ENCODE measurements at places on chromosomes 16 and 17.

- DNase-seq, result no peak
Observed at GRCh38 chr16:97822-98221, 19.8 kb downstream of the MPG start.

GRCh38 chr16:57984443-57985203 lies 13.7 kb upstream of the CNGB1 start:
- no peak for DNase-seq

DNA sequence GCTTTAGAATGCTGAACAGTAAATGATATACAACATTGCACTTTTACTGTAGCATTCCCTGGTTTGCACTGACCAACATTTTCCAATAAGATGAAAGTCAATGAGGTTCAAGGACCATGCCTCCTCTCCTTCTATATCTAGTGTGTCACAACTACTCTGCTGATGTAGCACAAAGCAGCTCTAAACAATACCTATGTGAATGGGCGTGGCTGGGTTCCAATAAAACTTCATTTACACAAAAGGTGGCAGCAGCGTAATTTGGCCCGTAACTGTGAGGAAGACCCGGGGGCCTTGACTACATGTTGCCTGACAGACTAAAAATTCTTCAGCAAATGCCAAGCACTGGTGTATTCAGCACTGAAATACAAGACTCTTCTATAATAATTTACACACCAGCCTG lies 6.5 kb downstream of the SRP68 start:
- no peak for DNase-seq

DNA sequence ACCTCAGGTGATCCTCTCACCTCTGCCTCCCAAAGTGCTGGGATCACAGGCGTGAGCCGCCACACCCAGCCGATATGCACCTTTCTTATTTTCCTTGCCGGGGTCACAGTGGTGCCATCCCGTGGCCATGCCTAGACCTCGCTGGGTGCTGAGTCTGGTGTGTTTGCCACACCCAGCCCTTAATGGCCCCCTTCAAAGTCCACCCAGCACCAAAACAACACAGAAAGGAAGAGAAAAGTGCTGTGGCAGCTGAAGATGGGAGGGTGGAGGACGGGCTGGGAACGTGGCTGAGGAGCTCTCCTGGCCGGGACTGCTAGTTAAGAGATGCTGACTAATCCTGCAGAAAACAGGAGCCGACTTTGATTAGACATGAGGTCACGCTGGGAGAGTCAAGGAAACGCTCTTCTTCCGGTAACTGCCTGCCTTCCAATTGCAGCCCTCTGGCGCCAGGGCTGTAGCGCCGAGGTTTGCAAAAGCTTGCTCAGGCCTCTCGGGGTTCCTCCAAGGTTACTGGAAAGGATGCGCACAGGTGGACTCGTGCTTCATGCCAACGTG lies 10.9 kb downstream of the SLC43A2 start:
- DNase-seq, result no peak

- no peak for DNase-seq
Observed at GRCh38 chr16:71409011-71409775, 32.7 kb downstream of the TLE7 start.

GRCh38 chr17:1474402-1475189 lies 17.9 kb downstream of the MYO1C start:
- DNase-seq, result no peak

GRCh38 chr17:77723071-77723908 lies 235.2 kb upstream of the TNRC6C start:
- DNase-seq, result no peak

DNA sequence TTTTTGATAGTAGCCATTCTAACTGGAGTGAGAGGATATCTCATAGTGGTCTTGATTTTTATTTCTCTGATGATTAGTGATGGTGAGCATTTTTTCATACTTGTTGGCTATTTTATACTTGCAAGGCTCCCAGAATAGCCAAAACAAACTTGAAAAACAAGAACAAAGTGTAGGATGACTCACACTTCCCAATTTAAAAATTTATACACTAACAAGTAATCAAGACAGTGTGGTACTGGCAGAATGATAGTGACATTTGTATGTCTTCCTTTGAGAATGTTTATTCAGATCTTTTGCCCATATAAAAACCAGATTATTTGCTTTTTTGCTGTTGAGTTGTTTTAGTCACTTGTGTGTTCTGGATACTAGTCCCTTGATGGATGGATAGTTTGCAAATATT lies 17.8 kb downstream of the SPECC1 start:
- no peak for DNase-seq

DNA sequence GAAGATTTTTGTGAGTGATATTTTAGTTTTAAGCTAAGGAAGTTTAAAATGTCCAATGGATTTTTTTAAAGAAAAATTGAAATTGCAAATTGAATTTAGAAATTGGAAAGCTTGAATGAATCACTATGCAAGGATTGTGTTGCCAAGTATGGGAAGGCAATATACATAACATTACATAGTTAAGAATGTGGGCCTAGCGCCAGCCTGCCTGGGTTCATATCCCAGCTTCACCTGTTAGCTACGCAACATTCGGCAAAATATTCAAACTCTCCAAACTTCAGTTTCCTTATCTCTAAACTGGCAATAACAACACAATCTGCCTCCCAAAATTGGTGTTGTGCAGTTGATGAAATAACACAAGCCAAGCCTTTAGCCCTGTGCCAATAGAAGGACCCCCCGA lies 50.4 kb upstream of the DNAH9 start:
- no peak for DNase-seq

- DNase-seq, result peak; percentile 59
Observed at GRCh38 chr16:77579351-77579891, 142.9 kb upstream of the NUDT7 start.

- DNase-seq, result no peak
Observed at GRCh38 chr17:38589462-38590114, 16.2 kb downstream of the SRCIN1 start.

DNA sequence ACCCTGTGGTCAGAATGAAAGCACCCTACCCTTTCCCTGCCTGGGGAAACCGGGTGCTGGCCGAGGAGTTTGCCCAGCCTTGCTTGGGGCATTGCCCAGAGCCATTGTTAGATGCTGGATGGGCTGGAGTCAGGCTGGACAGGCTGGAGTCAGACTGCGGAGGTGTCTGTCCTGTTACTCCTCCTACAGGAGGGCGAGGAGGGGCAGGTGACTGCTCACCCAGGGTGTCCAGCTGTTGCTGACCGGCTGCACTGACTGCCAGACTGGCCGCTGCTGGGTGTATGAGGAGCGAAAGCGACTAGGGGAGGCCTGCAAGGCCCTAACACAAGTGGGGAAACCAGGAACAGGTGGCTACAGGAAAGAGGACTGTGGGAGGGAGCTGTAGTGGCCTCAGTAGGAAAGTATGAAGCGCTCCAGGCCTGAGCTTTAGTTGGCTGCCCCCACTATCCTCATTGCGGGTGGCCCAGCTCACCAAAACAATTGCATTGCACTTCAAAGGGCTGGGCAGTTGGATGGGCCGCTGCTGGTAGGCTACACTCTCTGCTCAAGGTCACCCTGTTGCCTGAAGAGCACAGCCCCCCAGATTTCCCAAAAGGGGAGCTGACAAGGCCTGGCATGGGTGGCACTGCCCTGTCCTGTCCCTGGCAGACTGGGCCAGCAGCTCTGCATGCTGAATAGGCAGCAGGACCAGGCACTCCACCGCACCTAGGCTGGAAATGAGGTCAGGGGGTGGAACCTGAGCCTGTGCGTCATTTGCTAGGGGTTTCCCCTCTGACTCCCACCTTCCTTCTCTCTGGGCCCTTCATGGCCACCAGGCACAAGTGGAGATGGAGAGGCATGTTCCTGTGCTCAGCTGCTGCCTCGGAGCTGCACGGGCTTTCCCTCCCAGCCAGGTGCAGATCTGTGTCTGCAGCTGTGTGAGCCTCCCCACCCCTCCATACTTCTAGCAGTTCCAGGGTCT lies 18.4 kb downstream of the LDHD start:
- DNase-seq, result no peak

GRCh38 chr16:51834794-51835193 lies 683.7 kb upstream of the SALL1 start:
- no peak for DNase-seq

DNA sequence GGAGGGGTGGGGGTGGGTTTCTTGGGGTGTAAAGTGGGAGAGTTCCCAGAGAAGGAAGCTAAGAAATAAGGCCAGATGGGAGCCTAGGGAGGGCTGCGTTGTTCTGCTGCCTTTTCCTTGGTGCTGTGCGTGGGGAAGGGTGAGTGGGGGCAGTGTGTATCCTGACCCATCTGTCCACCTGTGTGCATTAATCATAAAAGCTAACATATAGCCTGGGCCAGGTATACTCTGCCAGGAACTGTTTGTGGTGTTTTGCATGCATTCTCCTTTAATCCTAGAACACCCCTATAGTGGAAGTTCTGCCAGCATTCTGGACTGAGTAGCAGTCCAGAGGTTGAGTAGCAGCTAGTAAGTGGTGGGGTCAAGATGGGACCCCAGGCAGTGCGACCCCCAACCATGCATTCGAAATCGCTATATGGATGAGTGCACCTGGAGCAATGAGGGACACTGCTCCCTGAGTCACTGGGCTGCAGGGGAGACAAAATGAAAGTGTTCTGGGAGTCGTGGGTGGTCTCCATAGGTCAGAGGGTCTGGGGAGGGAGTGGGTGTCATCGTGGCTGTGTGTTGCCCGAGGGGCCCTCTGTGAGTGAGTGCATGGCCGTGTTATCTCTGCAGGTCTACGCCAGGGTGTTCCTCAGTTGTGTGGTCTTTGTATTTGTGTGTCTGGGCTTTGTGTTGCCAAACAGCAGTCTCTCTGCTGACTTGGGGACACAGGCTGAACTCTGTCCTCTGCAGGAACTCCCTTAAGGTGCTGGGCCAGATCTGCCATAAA lies 1.3 kb downstream of the ERBB2 start:
- no peak for DNase-seq

DNA sequence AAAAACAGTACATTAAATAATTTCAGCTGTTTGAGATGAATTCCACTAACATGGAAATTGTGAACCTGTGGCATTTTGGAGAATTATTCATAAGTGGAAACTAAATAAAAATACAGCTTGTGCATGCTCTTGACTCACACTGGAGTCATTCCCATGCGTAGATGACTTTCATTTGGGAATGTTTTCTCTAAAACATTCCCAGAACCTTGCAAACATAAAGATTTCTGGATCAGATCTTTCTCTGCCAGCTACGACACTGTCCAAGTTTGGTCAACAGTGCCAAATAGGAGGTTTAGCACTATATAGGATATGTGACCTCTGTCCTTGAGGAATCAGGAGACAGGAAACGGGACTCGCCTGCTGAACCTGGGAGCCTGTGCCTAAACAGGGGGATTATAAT lies 400.9 kb downstream of the SLC39A11 start:
- DNase-seq, result no peak

DNA sequence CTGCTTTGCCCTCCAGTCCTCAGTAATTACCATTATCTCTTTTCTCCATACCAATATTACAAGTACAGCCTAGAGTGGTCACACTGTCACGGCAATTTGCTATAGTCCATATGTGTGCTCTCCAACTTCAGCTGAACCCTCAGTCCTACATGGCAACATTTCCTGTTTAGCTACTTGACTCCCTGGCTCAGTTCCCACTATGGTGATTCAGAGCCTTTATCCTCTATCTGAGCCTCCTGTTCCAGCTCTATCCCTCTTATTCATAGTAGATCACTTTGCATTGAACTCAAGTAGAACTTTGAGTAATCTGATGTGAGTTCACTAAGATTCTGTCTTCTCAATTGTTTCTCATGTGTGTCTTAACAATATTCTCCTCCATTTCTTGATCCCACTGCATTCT lies 43.7 kb upstream of the GOSR1 start:
- peak; percentile 89 for DNase-seq

DNA sequence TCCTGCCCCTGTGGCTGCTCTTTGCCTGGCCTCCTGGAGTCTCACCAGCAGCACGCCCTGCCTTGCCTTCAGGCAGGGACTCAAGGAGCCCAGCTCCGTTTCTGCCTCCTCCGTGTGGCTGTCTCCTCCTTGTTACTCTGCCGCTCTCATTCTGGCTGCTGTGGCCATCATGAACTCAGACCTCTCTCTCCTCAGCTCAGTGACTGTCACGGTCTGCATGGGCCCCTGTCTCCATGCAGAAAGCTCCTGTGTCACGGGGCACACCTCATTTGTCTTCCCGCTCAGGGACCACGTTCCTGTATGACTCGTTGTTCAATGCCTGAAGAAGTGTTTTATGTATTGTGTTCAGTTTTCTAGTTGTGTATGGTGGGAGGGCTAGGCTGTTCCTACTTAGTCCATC lies 25.3 kb downstream of the RPTOR start:
- DNase-seq, result no peak

- DNase-seq, result no peak
Observed at GRCh38 chr16:10497132-10498101, 83.0 kb downstream of the EMP2 start.

DNA sequence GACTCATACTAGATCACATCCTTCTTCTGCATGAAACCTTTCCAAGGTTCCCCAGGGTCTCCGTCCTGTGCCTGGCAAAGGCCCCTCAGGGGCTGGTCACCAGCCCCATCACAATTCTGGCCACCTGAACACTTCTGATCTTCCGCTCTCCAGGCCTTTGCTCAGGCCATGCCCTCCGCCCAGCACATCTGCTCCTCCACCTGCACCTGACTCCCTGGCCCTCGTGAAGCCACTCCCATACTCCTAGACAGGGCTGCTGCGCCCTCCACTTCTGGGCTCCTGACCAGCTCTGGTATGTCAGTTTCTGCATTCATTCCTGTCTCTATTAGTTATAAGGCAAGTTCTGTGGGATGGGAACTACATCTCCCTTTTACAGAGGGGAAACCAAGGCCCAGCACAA lies 1.9 kb upstream of the MYL11 start:
- DNase-seq, result no peak

- DNase-seq, result no peak
Observed at GRCh38 chr17:55005520-55005919, 37.0 kb downstream of the STXBP4 start.

DNA sequence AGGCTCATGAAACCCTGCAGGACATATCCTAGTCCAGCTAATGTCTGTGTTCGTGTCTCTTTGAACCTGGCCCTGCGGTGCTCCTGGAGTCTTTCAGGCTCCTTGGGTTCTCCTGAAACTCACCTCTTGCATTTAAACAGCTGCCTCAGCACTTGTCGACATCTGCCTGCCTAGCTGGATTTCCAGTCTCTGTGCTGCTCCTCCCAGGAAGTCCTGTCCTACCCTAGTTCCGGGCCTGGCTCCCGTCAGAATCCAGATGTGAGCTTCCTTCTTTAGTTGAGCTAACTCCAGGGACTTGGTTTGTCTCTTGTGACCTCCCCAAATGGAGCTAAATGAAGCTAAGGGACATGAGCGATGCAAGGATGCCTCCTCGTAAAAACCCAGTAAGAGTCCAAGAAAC lies 155.2 kb upstream of the PIRT start:
- DNase-seq, result no peak

- no peak for DNase-seq
Observed at GRCh38 chr16:10130538-10130937, 51.7 kb downstream of the GRIN2A start.

- no peak for DNase-seq
Observed at GRCh38 chr17:82743344-82744219, 8.2 kb downstream of the FN3K start.

Data from DMS153 (cell line).